HAP-1 (cell line): ENCODE measurements at places on chromosomes 13 and 19.

DNA sequence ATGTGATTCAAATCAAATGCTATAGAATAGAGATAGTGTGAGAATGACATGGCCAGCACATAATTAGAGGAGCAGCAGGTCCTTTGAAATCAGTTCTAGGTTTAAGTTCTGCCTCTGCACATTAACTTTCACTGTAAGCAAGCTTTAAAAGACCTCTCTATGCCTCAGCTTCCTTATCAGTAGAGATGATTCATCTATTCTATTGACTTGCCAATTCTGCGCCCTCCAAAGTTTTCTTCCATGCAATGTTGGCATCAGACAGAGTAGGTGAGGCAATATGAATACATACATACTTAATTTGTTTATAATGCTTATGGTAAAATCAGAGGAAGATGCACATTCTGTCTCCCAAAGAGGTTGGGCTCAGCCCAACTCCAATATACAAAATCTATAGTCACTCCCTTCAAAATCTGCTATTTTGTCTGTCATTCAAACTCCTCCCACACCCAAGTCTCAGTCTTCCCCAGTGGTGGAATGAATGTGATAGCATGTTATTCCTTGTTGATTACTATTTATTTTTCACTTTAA is 525.5 kb downstream of the RFC3 start:
- DNase-seq: no peak

- DNase-seq: no peak
Measured at GRCh38 chr13:68261105-68261504, 1031.0 kb upstream of the PCDH9 start.

DNA sequence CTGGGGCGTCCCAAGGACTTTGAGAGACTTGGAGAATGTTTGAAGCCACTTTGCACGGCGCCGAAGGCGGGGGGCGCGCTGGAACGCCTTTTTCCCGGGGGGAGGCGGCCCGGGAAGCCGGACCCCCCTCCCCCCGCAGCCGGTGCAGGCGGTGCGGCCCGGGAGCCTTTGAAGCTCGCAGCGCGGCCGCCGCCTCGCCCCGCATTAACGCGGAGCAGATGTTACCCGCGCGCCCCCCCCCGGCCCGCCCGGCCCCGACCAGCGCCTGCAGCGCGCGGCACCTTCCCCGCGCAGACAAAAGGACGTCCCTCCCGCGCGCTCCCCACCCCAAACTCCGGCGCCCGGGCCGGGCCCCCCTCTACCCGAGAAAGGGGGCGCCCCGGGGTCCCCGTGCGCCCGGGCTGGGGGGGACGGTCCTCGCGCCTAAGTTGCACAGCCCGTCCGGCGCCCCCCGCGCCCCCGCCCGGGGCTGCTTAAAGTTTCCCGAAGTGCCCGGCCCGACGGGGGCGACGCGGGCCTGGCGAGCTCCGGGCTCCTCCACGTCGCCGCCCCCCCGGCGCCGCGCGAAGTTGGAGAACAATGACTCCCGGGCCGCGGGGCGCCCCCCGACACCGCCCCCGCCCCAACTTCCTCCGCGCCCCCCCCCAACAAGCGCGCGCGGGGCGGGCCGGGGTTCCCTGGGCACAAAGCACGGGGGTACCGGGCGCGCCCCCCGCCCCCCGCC is 685 bp downstream of the TCF3 start:
- DNase-seq: no peak

- DNase-seq: no peak
Measured at GRCh38 chr13:32587811-32588170, 1.5 kb downstream of the PDS5B start.

GRCh38 chr13:97768134-97768533 is 185.3 kb upstream of the IPO5 start:
- no peak for DNase-seq

DNA sequence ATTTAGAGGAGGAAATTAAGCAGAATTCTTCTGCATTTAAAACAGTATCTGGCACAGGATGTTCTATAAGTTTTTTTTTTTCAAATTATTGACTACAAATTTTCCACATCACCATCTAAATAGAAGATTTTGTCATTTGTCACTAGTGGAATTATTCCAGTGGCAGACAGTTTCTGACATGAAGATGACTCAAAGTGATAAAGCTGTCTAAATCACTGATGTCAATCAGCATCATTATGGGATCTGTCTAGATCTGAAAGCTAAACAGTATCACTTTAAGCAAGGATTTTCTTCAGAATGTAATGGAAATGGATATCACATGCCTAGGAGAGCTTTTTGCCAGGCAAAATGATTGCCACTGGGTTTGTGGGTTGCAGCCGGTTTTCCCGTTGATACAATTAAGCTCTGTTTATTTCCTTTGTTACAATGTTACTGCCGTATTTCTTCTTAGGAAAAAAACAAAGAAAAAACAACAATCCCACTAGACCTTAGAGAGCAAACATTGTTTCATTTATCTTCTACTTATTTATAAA is 1657.0 kb upstream of the PRR20A start:
- DNase-seq: no peak

DNA sequence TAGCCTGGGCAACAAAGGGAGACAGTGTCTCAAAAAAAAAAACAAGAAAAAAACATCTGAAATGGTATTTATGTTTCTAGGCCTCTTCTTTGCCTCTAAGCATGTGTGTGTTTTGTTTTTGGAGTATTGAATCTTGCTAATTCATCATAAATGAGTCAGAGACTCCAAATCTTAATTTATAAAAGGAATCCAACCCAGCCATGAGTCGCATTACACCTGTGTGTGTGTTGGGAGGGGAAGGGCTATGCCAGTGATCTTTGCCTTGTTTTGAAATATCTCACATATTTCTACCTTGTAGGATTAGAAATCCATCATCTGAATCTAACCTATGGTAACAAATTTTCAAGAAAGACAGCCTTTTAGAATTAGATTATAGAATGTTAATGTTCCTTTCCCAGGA is 4.0 kb downstream of the ZNF331 start:
- DNase-seq: no peak

DNA sequence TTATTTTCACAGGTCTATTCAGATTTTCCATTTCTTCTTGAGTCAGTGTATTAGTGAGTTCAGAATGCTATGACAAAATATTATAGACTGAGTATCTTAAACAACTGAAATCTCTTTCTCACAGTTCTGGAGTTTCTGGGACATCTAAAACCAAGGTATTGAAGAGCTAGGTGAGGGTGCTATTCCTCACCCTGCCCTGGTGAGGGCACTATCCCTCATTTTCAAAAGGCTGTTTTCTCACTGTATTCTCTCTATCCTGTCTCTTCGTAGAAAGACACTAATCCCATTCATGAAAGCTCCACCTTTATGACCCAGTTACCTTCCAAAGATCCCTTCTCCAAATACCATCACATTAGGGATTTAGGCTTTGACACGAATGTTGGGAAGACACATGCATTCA is 1617.1 kb downstream of the PCDH9 start:
- DNase-seq: peak; percentile 18

DNA sequence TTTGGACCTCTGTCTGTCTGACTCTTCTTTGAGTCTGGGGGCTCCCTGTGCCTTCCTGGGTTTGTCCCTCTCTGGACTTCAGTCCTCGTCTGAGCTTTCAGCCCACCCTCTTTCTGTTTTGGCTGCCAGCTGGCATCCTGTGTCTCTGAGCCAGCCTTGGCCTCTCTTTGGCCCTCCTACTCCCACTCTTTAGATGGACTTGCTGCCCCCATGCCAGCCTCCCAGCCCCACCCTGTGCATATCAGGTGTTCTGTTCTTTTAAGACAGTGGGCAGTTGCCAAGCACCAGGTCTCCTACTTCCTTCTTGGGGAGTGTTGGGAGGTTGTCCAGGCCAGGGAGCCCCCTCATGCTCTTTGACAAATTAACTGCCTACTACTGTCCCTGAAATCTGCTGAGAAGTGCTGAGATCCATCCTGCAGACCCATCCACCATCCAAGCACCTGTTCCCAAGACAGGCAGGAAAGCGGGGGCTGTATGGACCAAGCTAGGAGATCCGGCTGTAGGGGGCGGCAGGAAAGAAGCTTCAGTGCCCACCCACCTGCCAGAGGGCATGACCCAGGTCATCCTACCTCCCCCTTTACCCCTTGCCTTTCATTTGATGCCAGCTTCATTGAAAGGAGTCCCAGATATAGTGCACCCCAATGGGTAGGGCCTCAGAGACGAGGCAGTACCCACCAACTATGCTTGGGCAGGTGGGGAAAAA is 9.6 kb downstream of the CIC start:
- DNase-seq: no peak

DNA sequence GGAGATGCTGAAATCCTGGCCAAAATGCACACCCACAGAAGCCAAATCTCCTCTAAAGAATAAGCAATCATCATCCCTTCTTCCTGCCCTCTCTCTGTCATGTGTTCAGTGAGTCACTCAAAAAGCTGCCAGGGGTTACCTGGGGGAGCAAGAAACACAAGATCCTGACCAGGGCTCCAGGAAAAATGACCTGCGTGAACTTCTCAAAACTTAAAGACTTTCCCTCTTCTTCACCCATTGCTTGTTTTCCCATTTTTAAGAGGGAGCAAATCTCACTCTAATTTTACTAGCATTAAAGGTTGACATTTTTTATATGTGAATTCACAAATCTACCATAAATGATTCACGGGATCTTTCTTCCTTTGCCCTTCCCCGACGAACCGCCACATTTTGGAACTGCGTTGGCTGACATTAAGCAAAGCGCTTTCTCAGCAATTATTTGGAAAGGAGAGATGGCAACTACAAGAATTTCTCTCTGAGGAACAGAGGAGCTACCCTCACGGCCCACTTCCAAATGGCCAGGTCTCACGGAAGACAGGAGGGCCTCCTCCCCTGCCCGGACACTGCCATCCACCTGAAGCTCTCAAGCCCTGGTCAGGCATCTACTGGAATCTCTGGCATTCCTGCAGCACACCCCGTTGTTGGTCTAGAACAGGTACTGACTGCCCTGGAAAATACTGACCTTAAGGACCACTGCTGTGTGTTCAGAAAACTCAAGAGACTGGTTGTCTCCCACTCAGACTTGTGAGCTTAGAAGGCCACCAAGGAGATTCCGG is 14.2 kb downstream of the TSHZ3 start:
- no peak for DNase-seq

GRCh38 chr13:30915691-30916541 is 9.8 kb downstream of the MEDAG start:
- DNase-seq: no peak

DNA sequence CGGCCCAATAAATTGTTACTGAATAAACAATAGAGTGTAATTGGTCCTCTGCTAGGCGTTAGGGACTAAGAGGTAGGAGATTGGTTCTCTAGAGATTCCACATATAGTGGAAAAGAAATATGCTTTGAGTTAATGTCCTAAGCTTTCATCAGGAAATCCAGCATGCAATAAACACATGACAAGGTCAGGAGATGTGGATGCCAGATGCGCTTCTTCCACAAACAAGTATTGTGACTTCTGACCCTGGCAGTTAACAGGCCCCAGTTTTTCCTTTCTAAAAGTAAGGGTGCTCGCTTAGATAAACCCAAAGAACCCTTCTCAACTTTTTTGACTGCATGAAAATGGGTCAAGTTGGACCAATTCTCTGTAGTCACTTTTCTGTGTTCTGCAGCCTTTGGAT is 146.5 kb upstream of the SOX21 start:
- DNase-seq: no peak

GRCh38 chr19:28394725-28395124 is 818.2 kb downstream of the UQCRFS1 start:
- no peak for DNase-seq

GRCh38 chr13:47546391-47547225 is 454.5 kb downstream of the SUCLA2 start:
- no peak for DNase-seq

DNA sequence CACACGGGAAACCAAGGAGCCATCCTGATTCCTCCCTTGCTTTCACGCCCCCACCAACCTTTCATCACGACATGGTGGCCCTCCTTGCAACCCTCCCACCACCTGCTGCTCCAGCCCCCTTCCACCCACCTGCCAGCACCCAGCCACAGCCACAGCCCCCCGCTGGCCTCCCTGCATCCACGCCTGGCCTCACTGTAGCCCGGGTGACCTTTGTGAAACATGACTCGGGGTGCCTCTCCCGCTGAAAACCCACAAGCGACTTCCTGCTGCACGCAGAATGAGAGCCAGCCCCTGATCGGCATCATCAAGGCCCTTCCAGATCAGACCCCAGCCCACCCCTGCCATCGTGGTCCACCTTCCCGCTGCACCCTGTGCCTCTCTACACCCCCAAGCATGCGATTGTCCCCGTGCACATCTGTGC is 14.9 kb downstream of the POP4 start:
- no peak for DNase-seq

GRCh38 chr19:43555185-43555770 is 20.0 kb downstream of the XRCC1 start:
- DNase-seq: peak; percentile 86

GRCh38 chr13:111881700-111882099 is 185.2 kb upstream of the SOX1 start:
- DNase-seq: no peak

DNA sequence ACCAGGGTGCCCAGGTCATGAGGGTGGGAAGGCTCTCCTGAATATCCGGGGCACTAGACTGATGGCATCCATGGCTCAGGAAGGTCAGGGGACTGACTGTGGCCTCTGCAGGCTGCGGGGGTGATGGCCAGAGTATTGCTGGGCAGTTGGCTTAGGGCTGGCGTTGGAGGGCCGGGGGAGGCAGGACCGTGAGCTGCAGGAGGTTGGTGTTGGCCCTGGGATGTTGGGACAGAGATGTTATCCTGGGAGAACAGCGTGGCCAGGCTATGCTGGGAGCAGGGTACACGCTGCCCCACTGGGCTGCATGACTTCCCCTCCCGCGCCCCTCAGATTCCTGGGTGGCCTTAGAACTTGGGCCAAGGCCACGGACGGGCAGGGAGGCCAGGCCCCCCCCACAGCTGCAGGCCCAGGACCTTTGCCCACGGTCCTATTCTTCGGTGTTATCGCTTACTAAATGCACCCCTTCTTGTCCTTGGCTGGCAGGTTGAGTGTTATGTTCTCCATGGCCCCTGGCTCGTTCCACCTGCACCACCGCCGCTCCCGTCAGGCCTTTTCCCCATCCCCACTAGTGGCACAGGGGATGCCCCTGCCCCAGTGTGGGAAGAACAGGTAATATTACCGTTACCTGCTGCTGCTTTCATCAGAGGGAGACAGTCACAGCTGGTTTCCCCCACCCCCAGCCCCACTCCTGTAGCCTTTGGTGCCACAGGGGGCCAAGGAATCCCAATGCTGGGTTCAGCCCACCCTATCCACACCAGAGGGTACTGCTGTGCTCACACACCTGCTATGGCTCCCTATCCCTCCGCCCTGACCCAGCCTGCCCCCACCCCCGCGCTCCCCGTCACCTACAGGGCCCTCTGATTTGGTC is 3.2 kb upstream of the ISYNA1 start:
- DNase-seq: no peak

- DNase-seq: no peak
Measured at GRCh38 chr13:87107651-87108050, 563.5 kb upstream of the SLITRK5 start.

GRCh38 chr19:5560156-5560555 is 7.6 kb downstream of the TINCR start:
- no peak for DNase-seq
